ENCODE measurements at places on chromosomes 7 and 10. TPM values are rescaled to one million over a fixed set of nuclear protein-coding genes. Genes with fewer than 3 reads are reported as not detected.

GRID2IP gene
- not detected for total RNA-seq

DNAH11 gene
- total RNA-seq: 0.40 TPM

MYL10 gene
- not detected for total RNA-seq

TMEM140 gene
- 18.8 TPM for total RNA-seq

DNMBP gene
- total RNA-seq: 38.6 TPM

CNNM1 gene
- under 0.01 TPM for total RNA-seq

ANKIB1 gene
- 60.4 TPM for total RNA-seq

CPA5 gene
- not detected for total RNA-seq

TMEM196 gene
- total RNA-seq: not detected

NUTM2E gene
- total RNA-seq: 0.19 TPM

DYDC2 gene
- total RNA-seq: not detected

STAMBPL1 gene
- total RNA-seq: 64.6 TPM

FGL2 gene
- 616 TPM for total RNA-seq

SFTPA1 gene
- total RNA-seq: not detected

NCOA4 gene
- total RNA-seq: 196 TPM

ZNF107 gene
- total RNA-seq: 1.7 TPM

FRMD4A gene
- total RNA-seq: 58.9 TPM

CLRN3 gene
- not detected for total RNA-seq

HECW1 gene
- total RNA-seq: under 0.01 TPM

MIOS gene
- 26.1 TPM for total RNA-seq

NEUROG3 gene
- not detected for total RNA-seq

GJC3 gene
- not detected for total RNA-seq

CCDC71L gene
- total RNA-seq: 24.2 TPM

MACC1 gene
- total RNA-seq: 0.06 TPM

CALHM3 gene
- total RNA-seq: not detected

FGFR2 gene
- 0.06 TPM for total RNA-seq

PON1 gene
- total RNA-seq: not detected

TRPV6 gene
- under 0.01 TPM for total RNA-seq

TBC1D12 gene
- total RNA-seq: 16.1 TPM

OR2A2 gene
- total RNA-seq: not detected

GJD4 gene
- total RNA-seq: not detected
